A673 (cell line): ENCODE measurements at places on chromosomes 7 and 10.

- DNase-seq: peak; percentile 67
- no peaks in the 10 kb centered on the region for H3K36me3 ChIP-seq
- H3K4me1 ChIP-seq: no peaks in the 10 kb centered on the region
- H3K27me3 ChIP-seq: no peaks in the 10 kb centered on the region
Measured at GRCh38 chr7:118352867-118353453, 128.5 kb downstream of the ANKRD7 start.

- no peaks in the 10 kb centered on the region for H3K27me3 ChIP-seq
- H3K27ac ChIP-seq: no peak overlapping the region
- no peaks in the 10 kb centered on the region for H3K36me3 ChIP-seq
- no peaks in the 10 kb centered on the region for H3K4me1 ChIP-seq
- no peak overlapping the region for H3K4me3 ChIP-seq
Measured at GRCh38 chr10:48193556-48193955, 80.9 kb downstream of the FRMPD2 start.

DNA sequence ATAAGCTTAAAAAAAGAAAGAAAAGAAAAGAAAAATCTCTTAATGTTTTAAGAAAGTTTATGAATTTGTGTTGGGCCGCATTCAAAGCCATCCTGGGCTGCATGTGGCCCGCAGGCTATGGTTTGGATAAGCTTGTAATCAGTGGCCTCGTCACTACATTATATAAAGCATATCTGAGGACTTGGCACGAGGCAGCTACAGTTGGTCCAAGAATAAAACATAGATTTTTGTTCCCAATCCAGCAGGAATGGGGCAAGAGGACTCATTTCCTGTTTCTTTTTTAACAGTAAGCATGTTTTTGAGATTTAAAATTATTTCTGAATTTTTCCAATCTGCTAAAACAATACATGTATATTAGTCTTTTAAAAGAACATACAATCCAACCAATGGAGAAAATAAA lies 28.6 kb downstream of the MCM10 start:
- DNase-seq: no peak
- H3K27me3 ChIP-seq: no peaks in the 10 kb centered on the region
- H3K36me3 ChIP-seq: peaks cover 82% of the 10 kb centered on the region
- no peak overlapping the region for H3K27ac ChIP-seq

GRCh38 chr7:73976761-73977618 lies 51.0 kb upstream of the ELN start:
- H3K36me3 ChIP-seq: no peaks in the 10 kb centered on the region
- H3K4me1 ChIP-seq: no peaks in the 10 kb centered on the region
- H3K4me3 ChIP-seq: no peak overlapping the region
- H3K27ac ChIP-seq: no peak overlapping the region
- H3K27me3 ChIP-seq: no peaks in the 10 kb centered on the region

GRCh38 chr10:124977648-124978375 lies 35.9 kb downstream of the ZRANB1 start:
- no peak overlapping the region for H3K27ac ChIP-seq
- H3K4me1 ChIP-seq: no peaks in the 10 kb centered on the region
- no peak for DNase-seq
- H3K4me3 ChIP-seq: no peak overlapping the region
- H3K36me3 ChIP-seq: peaks cover 10% of the 10 kb centered on the region

- no peaks in the 10 kb centered on the region for H3K4me1 ChIP-seq
- H3K27ac ChIP-seq: no peak overlapping the region
- H3K4me3 ChIP-seq: no peak overlapping the region
- no peak for DNase-seq
- no peaks in the 10 kb centered on the region for H3K27me3 ChIP-seq
Measured at GRCh38 chr10:3167611-3168330, 4.8 kb downstream of the PITRM1 start.

DNA sequence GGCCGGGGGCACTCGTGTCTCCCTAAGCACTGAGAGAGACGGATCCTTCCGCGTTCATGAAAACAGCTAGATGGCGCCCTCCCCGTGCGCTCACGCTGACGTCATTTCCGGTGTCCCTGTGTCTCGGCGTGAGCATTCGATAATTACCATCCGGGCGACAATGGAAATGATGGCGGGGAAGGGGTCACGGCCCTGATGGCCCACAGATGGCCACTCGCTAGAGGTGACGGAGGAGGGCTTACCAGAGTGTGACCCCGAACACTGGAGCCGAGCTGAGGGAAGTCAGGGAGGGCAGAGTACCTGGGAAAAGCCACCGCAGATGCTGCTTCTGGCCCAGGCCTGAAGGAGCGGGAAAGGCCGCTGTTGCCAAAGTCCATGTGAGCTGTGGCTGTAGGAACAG lies 222.9 kb downstream of the TCERG1L start:
- H3K4me3 ChIP-seq: no peak overlapping the region
- no peak overlapping the region for H3K27ac ChIP-seq
- no peaks in the 10 kb centered on the region for H3K27me3 ChIP-seq
- peaks cover 11% of the 10 kb centered on the region for H3K4me1 ChIP-seq
- no peaks in the 10 kb centered on the region for H3K36me3 ChIP-seq

DNA sequence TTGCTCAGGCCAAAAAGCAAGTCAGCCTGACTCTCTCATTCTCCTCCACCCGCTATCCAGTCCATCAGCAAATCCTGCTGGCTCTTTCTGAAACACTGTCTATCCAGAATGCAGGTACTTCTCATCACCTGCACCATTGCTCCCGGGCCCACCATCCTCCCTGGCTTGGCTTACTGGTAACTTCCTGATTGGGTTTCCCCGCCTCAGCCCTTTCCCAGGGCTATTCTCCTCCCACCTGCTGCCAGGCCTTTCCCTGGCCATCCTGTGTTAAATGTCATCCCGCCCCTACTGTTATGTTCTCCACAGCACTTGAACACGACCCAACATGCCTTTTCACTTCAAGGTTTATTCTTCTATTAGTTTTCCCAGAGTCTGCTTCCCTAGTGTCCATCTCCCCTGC lies 124.0 kb downstream of the CNNM2 start:
- H3K27me3 ChIP-seq: no peaks in the 10 kb centered on the region
- no peak for DNase-seq
- H3K4me1 ChIP-seq: peaks cover 16% of the 10 kb centered on the region
- no peak overlapping the region for H3K27ac ChIP-seq

DNA sequence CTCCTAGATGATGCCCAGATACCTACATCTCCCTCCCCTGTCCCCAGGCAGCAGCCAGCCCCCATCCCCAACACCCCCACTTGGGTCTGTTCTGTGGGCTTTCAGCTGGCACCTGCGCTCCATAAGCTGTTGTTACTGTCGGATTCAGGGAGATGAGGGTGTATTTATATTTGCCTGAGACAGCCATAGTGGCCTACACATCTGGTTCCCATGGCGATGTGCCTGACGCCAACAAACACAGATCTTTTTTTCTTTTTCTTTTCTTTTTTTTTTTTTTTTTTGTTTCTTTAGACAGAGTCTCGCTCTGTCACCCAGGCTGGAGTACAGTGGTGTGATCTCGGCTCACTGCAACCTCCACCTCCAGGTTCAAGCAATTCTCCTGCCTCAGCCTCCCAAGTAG lies 73.1 kb downstream of the CLIP2 start:
- H3K27ac ChIP-seq: no peak overlapping the region
- no peaks in the 10 kb centered on the region for H3K27me3 ChIP-seq
- H3K4me3 ChIP-seq: no peak overlapping the region
- H3K36me3 ChIP-seq: no peaks in the 10 kb centered on the region

DNA sequence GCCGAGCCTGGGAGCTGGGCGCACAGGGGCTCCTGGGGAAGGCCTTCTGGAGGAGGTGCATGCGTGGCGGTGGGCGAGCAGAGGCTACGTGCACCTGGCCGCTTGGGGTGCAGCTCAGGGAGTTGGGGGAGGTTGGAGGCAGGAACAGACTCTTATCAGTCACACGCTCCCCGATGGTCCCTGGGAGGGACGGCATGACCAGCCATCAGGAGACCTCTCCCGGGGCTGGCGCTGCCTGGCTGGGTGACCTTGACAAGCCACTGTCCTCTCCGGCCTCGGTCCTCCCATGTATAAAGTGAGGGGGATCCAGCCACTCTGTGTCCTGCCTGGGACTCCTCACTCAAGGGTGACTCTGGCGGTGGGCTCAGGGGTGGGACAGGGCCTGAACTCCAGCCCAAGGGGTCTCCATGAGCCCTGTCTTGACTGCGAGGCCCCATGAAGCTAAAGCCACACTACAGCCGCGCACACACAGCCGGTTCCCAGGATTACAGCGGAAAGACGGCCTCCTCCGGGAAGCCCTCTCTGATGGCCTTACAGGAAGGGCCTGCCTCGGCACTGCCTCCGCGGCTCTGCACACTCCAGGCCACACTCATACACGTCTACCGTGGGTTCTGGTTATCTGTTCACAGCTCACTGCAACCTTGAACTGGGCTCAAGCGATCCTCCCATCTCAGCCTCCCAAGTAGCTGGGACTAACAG lies 2.3 kb downstream of the TMEM184A start:
- no peaks in the 10 kb centered on the region for H3K27me3 ChIP-seq
- H3K4me3 ChIP-seq: no peak overlapping the region
- DNase-seq: no peak
- no peak overlapping the region for H3K27ac ChIP-seq
- H3K36me3 ChIP-seq: no peaks in the 10 kb centered on the region

GRCh38 chr10:78919181-78919966 lies 149.4 kb upstream of the ZMIZ1 start:
- no peak overlapping the region for H3K27ac ChIP-seq
- peaks cover 8% of the 10 kb centered on the region for H3K4me1 ChIP-seq
- no peaks in the 10 kb centered on the region for H3K27me3 ChIP-seq
- no peak for DNase-seq
- H3K36me3 ChIP-seq: no peaks in the 10 kb centered on the region
- H3K4me3 ChIP-seq: no peak overlapping the region

DNA sequence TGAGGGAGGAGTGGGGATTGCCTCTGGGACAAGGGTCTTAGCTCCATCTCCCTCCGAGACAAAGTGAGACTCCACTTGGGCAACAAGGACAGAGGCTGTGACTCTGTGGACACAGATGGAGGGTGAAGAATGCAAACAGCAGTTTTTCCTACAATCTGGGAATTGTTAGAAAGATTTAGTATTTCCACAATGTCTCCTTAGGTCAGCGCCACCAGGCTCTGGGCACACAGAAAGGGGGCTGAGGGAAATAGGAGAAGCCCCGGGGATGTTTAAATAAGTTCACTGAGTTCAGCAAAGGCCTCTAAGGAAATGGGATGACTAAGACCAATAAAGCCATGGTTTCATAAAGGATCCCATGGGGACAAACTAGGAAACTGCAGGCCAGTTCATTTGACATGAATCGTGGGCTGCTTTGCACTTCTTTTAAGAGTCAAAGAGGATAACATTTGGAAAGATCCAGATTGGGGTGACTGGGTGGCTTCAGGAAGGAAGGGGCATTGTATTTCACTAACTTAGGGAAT lies 219.8 kb upstream of the GLI3 start:
- no peaks in the 10 kb centered on the region for H3K27me3 ChIP-seq
- H3K4me1 ChIP-seq: peaks cover 9% of the 10 kb centered on the region
- H3K27ac ChIP-seq: no peak overlapping the region
- DNase-seq: peak; percentile 19

DNA sequence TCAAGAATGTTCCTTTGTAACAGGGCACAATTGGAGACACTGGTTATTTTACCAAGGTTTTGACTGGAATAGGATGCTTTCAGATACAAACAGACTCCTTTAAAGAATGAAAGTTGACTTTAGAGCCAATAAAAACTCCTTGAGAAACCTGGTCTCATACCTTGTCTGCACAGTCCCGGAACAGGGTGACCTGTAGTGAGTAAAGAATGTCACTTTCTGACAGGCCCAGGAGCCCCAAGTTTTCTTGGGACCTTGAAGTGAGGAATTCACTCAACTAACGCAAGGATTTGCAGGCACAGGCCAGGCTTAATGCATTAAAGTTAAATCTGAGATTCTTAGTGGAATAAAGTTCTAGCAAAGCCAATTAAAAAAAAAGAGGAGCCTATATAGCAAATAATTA lies 11.5 kb upstream of the GARS1 start:
- no peak overlapping the region for H3K4me3 ChIP-seq
- H3K27me3 ChIP-seq: no peaks in the 10 kb centered on the region
- H3K36me3 ChIP-seq: peaks cover 14% of the 10 kb centered on the region
- H3K4me1 ChIP-seq: no peaks in the 10 kb centered on the region
- no peak for DNase-seq

DNA sequence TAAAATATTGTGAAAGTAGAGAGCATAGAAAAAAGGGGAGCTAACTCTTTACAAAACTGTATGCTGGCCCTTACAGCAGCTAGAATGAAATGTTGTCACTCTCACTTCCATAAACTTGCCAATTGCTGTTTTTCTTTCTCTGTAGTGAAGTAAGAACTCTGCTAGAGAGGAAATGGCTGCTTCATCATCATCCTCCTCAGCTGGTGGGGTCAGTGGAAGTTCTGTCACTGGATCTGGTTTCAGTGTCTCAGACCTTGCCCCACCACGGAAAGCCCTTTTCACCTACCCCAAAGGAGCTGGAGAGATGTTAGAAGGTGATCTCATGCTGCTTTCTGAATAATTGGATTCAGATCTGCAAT lies 7.6 kb upstream of the ASCC1 start:
- peak overlapping the region; percentile 18 for H3K27ac ChIP-seq
- peaks cover 31% of the 10 kb centered on the region for H3K4me1 ChIP-seq
- DNase-seq: no peak
- H3K36me3 ChIP-seq: no peaks in the 10 kb centered on the region
